ENCODE measurements at places on chromosomes 7 and 10. TPM values are rescaled to one million over a fixed set of nuclear protein-coding genes. Genes with fewer than 3 reads are reported as not detected.
A peak's percentile ranks its signal among the peaks of the same experiment; 100 is the strongest.

DNA sequence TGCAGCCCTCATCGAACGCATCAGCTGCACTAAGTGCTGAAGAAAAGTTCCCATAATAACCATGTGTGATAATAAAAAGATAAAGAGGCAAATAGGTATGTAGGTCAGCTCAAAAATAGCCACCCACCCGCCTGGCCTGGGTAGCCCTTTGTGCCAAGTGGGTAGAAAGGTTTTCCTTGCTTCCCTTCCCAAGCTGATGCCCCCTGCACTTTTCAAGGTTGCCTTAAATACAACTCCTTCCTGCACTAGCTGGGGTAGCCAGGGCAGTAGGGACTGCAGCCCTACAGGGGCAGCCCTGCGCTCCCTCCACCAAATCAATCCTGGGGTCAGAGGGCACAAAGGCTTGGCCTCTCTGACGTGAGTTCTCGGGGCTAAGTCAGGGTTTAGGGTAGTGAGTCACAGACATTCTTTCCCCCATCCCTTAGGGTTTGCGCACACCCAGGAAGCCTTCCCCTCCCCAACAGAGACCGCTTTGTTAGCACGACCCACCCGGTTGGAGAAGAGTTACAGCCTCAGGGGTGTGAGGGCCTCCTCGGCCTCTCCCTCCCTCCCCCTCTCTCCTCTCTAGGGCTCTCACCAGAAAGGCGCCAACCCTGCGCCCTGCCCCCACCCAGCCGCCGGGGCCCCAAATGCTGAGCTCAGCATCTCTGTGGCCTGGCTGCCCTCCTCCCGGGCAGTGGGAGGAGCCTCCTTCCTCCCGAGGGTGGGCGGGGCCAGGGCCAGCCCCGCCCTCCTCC, 13.3 kb upstream of the DDIT4 start:
- H3K27me3 ChIP-seq: no peaks in the 10 kb centered on the region
- peak overlapping the region; percentile 34 for H3K4me3 ChIP-seq
- DNase-seq: peak; percentile 85
- no peaks in the 10 kb centered on the region for H3K36me3 ChIP-seq

DNA sequence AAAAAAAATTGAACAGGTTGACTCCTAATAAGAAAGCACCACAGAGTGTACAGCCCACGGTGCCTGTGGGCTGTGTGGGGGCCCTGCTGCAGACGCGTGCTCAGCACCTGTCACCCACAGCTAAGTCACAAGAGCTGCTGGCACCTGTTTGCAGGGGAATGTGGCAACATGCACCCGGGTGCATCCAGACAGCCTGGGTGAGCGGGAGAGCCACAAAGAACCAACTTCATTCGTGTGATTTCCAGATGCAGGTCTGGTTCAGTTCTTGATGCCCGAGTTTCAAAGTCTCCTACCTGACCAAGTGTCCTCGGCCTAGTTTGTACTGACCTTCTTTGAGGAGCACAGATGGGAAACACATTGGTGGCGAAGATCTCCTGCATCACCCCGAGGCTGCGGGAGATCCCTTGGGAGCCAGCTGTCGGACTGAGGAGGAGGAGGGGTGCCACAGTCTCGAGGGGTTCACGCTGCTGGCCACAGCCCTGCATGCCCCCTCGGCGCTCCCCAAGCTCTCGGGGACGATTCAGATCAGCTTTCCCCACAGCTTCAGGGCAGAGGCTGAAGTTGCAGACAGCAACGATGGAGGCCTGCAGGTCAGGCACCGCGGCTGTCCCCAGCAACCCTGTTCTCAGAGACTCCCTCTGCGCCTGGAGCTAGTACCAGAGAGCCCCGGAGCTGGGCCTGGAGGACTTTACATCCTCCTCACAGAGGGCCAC, 35.3 kb downstream of the AMZ1 start:
- DNase-seq: no peak
- no peaks in the 10 kb centered on the region for H3K27me3 ChIP-seq
- H3K27ac ChIP-seq: no peak overlapping the region
- peaks cover 6% of the 10 kb centered on the region for H3K36me3 ChIP-seq
- H3K4me1 ChIP-seq: no peaks in the 10 kb centered on the region
- H3K4me3 ChIP-seq: no peak overlapping the region

- H3K4me1 ChIP-seq: peaks cover 7% of the 10 kb centered on the region
- no peaks in the 10 kb centered on the region for H3K36me3 ChIP-seq
- DNase-seq: no peak
- no peak overlapping the region for H3K27ac ChIP-seq
- peak overlapping the region; percentile 6 for H3K4me3 ChIP-seq
These were observed 39.2 kb upstream of the ENO4 start for GRCh38 chr10:116810120-116810500.

- H3K27me3 ChIP-seq: no peaks in the 10 kb centered on the region
- peaks cover 4% of the 10 kb centered on the region for H3K4me1 ChIP-seq
- no peak overlapping the region for H3K4me3 ChIP-seq
- no peak for DNase-seq
- H3K27ac ChIP-seq: no peak overlapping the region
These were observed 257.2 kb downstream of the GRID1 start for GRCh38 chr10:86109421-86109820.

GRCh38 chr7:70752794-70753241, 379.1 kb upstream of the GALNT17 start:
- no peak for DNase-seq
- H3K27ac ChIP-seq: no peak overlapping the region
- no peaks in the 10 kb centered on the region for H3K27me3 ChIP-seq
- H3K4me3 ChIP-seq: no peak overlapping the region
- H3K4me1 ChIP-seq: no peaks in the 10 kb centered on the region

The HTR5A gene
- total RNA-seq: not detected

DNA sequence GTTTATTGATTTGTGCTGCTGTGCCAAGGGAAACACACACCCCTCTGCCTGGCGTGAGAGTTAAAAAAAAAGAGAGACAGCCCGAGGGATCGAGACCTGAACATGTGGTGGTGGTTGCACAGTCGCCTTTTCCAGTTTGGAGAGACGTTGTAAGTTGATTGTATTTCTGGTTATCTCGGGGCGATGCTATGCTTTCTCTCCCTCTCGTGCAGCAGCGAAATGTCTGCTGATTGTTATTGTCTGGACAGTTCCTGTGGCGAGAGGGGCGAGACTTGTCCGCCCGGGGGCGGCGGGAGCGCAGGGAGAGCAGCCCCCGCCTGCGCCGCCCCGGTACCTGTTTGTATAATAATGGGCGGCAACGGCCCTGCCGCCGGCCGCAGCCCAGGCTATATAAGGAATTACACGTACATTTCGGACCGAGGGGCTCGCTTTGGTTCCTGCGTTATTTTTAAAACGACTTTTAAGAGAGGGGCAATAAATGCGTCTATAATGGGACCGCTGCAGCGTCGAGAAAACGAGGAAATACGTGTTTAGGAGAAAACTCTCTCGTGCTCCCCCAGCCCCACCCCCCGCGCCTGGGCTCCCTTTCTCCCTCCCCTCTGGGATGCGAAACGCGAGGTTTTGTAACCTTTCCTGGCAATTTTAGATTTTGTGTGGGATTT, 1.7 kb downstream of the ZEB1 start:
- DNase-seq: peak; percentile 43
- H3K27ac ChIP-seq: peak overlapping the region; percentile 98
- H3K4me1 ChIP-seq: peaks cover 3% of the 10 kb centered on the region
- H3K27me3 ChIP-seq: no peaks in the 10 kb centered on the region
- H3K4me3 ChIP-seq: peak overlapping the region; percentile 68

The PRKAR2B gene
- 6.8 TPM for total RNA-seq

All from thyroid gland (tissue), 4 donors.